Astrocyte of the spinal cord (primary cell): ENCODE measurements at places on chromosomes 2 and 18.

DNA sequence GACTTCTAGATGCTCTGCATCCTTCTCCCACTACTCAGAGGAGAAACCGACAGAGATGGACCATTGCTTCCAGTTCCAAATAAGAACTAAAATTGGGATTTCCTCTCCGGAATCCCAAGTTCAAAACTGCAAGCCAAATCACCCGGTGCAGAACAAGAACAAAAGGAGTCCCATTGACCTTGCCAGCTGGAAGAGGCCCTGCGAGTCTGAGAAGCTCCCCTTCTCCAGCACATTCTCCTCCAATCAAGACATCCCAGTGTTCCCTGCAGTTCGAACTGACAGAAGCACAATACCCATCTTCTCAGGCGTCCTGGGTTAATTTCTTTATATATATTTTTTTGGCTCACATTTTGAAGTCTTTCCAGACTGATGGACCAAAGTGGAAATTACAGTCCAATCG, 195.3 kb upstream of the MEIS1 start:
- no peak for DNase-seq

DNA sequence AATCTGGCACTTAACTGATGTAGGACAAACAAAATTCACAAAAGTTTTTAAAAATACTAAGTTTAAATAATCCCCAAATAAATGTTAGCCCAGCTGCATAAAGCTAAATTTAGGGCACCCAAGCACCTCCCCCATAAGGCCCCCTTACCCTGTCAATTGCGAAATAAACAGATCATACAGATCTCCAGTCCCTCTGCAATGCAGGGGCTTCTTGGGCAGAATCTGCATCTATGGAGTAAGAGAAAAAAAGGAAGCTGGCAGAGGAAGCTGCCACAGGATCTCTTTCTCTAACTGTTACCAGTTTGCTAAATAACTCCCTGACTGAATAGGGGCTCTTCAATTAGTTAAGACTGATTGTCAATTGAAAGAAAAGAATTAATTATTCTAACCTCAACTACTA, 117.7 kb downstream of the MEMO1 start:
- DNase-seq: no peak

GRCh38 chr2:157748371-157749142, 119.9 kb upstream of the ACVR1C start:
- DNase-seq: peak; percentile 56

DNA sequence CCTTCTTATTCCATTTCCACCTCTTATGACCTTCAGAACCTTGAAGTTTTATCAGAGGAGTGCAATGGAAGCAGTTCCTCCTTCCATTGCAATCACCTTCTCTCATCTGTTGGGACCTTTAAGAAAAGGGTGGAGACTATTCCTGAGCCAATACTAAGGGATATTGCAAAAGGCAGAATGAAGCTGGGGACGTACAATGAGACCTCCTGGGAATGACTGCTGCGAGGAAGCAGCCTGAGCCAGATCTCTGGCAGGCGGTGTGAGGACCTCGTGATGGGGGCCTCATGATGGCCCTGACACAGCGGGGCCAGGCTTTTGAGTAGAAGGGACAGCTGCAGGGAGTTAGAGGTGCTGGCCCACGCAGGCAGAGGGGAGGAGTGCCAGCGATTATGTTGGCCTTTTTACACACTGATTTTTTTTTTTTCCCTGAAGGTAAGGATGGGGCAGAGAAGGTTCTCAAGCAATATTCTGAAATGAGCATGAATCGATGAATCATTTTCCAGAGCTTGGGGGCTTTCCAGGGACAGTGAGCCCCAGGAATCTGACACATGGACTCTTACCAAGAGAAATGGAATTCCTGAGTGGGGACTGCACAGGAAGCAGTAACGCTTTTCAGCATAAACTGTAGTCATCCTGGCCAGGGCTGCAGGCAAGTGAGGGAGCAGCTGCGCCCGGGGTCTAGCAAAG, 40.0 kb upstream of the LAPTM4A start:
- DNase-seq: peak; percentile 90

- no peak for DNase-seq
Observed at GRCh38 chr2:207936380-207936779, 88.9 kb downstream of the PLEKHM3 start.

GRCh38 chr2:66832646-66833435, 397.9 kb downstream of the MEIS1 start:
- no peak for DNase-seq

DNA sequence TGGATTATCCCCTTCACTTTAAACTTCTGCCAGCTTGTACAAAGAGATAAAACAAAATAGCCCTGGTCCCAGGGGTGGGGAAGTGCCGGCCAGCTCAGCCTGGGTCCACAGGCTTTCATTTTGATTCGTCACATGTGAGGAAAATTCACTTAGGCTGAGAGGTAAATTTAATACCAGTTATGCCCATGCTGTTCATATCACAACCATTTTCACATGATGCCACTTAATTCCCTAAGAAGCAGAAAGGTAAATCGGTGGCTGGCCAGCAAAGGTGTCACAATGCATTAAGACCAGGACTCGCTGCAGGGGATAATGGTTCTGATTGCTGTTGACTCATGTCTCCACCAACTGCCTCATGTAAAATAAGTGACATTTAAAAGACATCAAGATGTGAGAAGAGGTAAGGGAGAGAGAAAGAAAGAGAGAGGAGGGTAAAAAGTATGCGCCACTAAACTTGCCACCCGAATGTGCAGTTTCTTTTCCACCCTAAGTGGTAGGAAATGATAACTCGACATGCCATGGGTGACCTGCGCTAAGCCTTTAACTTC, 261.0 kb upstream of the SIX3 start:
- DNase-seq: no peak

DNA sequence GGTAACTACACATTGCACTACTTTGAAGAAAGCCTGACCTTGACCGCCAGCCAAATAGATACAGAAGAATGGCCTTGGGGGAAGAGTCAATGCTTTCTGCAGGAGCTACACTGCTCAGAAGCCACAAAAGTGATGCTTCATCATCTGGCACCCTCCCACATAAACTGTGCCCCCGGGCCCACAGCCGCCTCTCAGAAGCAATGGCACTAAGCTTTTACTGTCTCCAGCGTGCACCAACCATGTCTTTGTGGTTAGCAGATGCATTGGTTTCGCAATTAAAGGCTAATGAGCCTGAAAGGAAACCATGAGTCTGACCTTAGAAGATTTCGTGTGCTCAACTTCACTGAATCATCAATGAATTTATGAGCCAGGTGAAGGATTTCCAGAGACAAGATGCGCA, 209.4 kb upstream of the TRIB2 start:
- peak; percentile 61 for DNase-seq

- DNase-seq: no peak
Observed at GRCh38 chr2:18750672-18751554, 161.5 kb upstream of the NT5C1B start.

DNA sequence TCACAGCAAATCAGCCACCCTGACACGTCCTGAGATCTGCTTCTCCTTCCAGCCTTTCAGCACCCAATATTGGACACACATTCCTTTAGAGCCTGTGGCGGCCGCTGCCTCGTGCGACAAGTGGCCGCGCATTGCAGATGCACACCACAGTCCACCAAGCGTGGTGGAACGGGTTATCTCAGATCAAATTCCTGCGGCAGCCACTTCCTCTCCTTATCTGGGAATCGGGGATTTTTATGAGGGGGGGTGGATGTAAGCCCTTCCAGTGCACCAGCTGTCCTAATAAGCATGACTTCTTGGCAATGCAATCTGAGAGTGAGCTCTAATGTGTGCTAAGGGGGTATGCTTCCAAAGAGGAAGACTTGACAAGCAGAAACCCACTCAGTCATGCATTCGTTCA, 18.3 kb upstream of the BMP10 start:
- DNase-seq: no peak

- DNase-seq: no peak
Observed at GRCh38 chr2:232377319-232377718, 1.2 kb upstream of the ALPP start.

- DNase-seq: no peak
Observed at GRCh38 chr18:44920441-44920840, 239.8 kb downstream of the SETBP1 start.

- no peak for DNase-seq
Observed at GRCh38 chr2:220544049-220544448, 916.6 kb downstream of the SLC4A3 start.

- no peak for DNase-seq
Observed at GRCh38 chr2:186772579-186772978, 76.4 kb downstream of the ZSWIM2 start.

DNA sequence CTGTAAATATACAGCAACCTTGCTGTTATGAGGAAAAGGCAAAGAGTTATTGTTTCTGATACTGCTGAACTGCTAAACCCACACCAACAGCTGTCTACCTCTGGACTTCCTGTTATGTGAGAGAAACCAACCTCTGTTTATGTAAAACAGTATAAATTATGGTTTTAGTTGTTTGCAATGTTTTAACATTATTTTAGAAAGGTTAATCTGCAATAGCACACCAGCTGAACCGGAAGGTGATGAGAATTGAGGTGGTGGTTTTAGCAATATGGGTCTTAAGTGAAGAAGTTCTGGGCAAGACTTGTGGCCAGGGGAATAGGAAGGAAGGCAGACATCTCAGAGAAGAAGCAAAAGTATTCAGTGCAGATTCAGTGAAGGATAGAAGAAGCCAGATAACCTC, 237.8 kb downstream of the PLCL1 start:
- no peak for DNase-seq

DNA sequence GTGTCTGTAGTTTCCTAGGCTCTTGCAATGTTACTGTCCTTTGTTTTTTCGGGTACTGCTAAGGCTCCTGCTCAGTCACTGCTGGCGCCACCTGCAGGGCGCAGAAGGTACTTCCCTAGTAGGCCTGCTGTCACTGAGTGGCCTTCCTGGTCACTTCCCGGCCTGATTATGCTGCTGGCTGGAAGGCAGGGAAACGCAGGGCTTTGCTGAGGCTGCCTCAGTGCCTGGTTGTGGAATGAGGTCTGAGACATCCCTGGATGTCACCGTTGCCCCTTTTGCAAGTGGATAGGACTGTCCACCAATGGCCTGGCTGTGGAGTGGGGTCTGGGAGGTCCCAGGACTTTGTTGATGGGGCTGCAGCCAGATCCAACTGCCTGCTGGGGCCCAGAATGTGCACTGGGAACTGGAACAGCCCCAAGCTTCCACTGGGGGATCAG, 13.1 kb downstream of the DAW1 start:
- DNase-seq: peak; percentile 63

DNA sequence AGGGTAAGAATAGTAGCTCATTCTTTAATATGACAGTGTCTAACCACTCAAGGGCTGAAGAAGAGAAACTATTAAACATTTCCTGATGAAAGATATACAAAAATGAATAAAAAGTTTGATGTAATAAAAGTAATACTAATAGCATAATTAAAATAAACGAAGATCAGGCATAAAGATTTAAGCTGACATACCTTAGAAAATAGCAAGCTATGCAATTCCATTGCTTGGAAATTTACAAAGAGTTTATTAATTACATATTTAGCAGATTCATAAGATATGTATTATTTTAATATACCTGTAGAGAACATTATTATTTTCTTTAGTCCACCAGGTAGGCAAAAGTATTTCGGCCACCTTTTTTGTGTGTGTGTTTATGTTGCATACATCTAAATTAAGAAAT, 229.4 kb downstream of the GCA start:
- no peak for DNase-seq

GRCh38 chr2:15446961-15447360, 114.2 kb downstream of the NBAS start:
- no peak for DNase-seq

DNA sequence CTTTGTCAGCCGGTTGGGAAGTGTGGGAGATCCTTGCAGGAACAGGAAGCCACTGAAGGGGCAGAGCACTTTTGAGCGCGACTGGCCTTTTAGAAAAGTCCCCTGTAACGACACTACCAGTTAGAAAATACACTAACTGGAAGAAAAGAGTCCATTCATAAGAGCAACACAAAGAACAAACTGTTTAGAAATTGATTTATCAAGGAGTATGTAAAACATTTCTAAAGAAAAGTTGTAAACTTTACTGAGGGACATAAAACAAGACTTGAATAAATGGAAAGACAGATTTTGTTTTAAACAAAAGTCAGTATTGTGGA, 29.8 kb upstream of the POMC start:
- no peak for DNase-seq

DNA sequence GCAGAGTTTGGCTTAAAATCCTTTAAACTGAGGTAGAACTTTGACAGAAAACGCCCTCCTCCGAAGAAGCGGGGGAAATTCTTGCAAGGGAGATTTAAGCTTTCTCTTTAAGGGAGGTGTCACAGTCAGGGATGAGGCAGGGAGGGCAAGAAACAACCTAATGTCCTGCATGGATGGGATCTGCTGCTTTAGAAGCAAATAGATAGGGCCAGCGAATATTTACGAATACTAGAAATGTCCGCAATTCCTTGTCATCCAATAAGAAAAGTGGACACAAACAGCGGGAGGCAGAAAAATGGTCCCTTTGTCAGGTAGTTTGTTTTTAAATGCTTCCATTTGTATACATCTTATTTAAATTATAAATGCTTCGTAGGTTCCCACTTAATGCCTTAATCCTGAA, 12.0 kb downstream of the MEIS1 start:
- peak; percentile 58 for DNase-seq

DNA sequence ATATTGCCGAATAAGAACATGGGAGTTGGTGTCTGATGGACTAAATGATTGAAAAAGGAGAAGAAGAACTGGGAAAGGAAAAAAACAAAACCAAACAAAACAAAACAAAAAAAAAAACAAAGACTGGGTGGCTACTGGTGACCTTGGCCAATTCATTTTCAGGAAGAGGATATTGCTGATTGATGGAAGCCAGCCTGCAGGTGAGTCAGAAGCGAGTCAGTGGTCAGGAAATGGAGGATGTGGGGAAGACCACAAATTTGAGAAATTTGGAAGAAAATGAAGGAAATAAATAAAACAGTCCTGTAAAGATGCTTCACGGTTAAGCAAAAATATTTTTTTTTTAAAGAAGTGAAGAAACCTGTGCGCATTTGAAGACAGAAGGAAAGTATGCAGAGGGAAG, 296.9 kb downstream of the ZNF521 start:
- peak; percentile 27 for DNase-seq

DNA sequence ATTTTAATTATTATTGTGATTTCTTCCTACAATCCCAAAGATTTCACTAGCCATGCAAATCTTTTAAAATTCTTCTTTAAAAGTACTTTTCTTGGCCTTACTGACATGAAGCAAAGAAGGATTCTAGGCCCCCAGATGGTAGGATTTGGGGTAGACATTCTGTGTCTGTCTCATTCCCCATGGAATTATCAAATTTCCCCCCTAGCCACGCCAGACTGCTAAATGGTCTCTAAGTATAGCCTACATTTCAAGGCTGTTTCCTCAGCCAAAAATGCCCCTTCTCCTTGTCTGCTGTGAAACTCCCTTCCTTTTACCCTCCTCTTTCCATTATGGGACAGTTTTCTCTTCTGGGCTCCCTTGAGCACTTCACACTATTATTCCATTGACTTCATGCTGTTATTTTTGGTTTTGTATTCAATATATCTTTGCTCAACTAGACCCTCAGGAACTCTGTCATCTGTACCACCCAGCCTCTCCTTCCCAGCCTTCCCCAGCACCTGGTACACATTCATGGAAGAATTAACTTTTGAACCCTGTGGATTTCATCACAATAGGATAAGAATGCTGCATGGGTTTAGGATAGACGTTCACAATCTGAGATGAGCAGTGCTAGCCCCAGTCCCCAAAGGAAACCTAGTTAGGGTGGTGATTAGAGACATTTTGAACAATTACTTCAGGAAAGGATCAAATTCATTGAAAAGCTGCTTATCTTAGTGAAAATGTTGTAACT, 21.5 kb upstream of the CYP1B1 start:
- DNase-seq: no peak
